ENCODE measurements at places on chromosomes 7 and 10. TPM values are rescaled to one million over a fixed set of nuclear protein-coding genes. Genes with fewer than 3 reads are reported as not detected.

Gene CALD1
- 173 TPM for total RNA-seq

Gene CBX3
- total RNA-seq: 77.7 TPM

Gene GRM3
- total RNA-seq: not detected

Gene PTPN20
- total RNA-seq: 2.5 TPM

Gene NEBL
- total RNA-seq: 74.7 TPM

Gene NXPH1
- total RNA-seq: 0.09 TPM

Data from lung (tissue), 17 donors.